ENCODE measurements at places on chromosomes 2 and 18.

GRCh38 chr2:42744545-42745082 is 19.3 kb downstream of the OXER1 start:
- no peak for DNase-seq

DNA sequence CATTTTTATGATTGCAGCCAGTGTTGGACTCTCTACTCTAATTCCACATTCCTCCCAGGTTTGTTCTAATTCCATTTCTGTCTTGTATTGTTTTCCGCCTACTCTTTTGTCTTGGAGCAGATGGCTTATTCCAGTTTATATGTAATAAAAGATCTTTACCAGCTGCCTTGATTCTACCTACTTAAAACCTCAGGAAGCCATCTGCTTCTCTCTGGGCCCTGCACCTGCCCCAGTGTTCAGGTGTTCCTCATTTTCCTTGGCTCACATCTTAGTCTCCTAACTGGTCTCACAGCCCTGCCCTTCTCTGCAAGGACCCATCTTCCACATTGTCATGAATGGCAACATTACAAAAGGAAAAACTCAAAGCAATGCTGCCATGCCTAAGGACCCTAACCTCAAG is 21.0 kb upstream of the IL37 start:
- DNase-seq = no peak

DNA sequence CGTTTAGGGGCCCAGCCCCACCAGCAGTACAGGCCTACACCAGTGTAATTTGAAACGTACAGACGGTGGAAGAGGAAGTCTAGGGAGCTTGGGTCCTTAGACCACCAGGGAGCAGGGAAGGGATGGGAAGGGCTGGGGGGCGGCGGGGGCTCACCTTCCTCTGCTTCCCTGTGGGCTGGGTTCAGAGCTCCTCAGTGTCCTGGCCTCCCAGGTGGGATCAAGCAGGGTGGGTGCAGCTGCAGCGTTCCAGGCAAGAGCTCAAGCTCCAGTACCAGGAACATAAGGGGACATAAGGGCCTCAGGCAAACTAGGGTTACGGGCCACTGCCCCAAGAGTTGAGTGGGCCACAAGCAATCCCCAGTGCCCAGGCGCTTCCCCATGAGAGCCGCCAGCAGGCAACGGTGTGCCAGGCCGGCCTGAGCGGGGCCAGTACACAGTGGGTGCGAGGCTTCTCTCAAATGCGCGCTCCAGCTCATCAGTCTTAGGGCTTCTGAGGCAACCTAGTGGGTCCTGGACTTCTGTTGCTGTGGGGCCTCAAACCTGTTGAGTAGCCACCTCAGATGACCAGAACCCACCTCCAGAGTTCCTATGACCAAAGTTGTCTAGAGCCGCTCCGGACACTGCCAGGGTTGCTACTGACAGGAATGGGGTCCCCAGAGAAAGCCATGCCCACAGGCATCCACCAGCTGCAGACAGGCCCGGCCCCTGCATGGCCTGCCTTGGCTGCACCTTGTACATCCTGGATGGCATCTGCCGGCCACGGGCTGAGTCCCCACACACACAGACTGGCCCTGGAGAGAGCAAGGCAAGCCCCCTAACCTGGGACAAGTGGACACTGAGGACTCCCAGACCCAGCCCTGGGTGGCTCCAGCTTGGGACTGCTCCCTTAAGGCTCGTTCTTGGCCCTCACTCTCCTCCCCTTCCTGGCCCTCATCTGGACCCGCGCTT is 5.2 kb downstream of the ANKRD23 start:
- DNase-seq = no peak

- no peak for DNase-seq
Measured at GRCh38 chr18:65876310-65876709, 125.5 kb downstream of the CDH7 start.

DNA sequence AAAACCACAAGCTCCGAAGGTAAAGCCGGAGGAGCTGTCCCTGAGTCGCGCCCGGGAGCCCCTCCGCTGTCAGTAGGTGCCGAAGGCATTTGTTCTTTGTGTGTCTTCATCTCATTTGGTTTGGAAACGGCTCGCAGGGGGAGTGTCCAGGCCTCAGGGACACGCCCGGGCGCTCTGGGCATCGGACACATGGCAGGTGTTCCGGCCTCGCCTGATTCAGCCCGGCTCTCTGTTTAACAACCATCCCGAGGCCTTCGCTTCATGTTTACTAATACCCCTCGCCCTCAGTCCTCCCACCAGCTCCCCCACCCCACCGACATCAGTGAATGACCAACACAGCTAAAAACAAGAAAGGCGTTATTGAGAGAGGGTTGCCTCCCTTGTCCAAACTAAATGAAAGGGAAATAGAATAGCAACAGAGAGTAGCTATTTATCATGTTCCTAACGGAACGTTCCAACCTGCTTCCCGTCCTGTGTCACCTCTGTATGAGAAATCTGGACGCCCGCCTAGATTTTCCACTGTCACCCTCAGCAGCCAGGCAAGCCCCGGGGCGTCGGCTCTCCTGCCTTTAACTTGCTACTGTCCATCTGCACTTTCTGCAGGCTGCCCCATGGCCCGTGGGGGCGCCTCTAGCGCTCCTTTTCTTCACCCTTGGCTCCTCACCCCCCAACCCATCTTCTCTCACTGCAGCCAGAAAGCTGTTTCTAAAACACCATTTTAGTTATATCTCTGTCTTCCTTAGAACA is 73.9 kb downstream of the MYCN start:
- no peak for DNase-seq

GRCh38 chr2:98869870-98870269 is 66.2 kb downstream of the CRACDL start:
- DNase-seq = no peak

- DNase-seq = no peak
Measured at GRCh38 chr2:145203891-145204290, 684.0 kb upstream of the ZEB2 start.

- DNase-seq = no peak
Measured at GRCh38 chr2:1622521-1623200, 121.7 kb downstream of the PXDN start.

GRCh38 chr2:230765611-230766300 is 53.1 kb downstream of the CAB39 start:
- no peak for DNase-seq

DNA sequence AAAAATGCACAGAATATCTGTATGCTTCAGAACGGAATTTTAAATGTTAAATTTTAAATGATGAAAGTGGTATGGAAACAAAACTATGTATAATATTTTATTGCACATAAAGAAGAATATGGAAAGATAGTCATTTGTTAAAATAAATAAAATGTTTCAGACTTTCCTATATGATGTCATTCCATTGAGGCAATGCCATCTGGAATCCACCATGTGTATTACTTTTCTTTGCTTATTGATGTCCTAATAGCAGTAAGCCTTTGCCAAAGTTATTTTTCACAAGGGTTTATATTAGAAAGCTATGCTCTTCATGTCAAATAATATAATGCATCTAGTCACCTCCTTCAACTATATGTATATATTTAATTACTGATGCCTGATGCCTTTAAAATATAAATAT is 601.6 kb upstream of the PKDCC start:
- DNase-seq = no peak

DNA sequence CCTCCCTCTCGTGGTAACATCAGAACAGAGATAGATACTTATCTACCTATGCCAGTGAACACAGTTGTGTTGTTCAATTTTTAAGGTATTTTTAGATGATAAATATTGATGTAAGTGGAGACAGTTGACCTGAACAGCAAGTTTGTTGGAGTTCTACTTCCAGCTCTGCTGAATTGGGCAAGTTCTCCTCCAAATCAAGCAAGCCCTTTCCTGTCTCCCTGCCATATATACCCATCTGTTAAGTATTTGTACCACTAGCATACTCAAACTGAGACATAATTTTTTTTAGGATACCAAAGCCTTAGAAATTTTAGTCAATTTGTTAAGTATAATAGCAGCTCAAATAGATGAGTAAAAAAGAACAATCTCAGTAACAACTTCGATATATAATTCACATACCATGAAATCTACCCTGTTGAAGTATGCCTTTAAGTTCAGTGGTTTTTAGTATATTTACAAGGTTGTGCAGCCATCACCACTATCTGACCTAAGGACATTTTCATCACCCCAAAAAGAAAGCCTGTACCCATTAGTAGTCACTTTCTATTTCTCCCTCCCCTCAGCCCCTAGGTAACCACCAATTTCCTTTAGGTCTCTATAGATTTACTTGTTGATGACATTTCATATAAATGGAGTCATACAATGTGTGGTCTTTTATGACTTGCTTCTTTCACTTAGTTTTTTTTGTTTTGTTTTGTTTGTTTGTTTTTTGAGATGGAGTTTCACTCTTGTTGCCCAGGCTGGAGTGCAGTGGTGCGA is 61.8 kb downstream of the COX7A2L start:
- no peak for DNase-seq

DNA sequence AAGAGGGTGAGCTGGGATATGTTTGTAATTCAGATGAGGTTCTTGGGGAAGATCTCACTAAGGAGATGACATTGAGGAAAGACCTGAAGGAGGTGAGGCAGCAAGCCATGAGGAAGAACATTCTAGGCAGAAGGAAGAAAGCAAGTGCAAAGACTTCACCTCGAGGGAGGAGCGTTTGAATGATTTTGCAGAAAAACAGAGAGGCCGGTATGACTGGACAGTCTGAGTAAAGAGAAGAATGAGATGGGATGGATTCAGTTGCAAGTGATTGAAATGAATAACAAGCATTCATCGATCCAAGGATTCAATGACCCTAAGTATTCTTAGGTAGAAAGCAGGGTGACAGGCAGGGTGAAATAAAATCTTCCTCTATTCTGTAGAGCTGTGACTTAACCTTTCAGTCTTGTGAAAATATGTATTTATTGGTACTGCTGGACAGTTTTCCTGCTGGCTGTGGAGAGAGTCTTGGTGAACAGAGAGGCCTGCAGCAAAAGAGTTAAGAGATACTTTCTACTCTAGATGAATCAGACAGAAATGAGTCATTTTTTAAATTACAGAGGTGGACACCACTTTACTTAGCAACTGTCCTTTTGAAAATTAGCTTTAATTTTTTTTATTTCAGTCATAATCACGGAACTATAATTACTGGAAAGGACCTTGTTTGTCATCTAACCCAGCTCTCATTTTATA is 278.4 kb downstream of the LRRTM1 start:
- DNase-seq = no peak

GRCh38 chr2:3598912-3599854 is 4.3 kb downstream of the COLEC11 start:
- no peak for DNase-seq

GRCh38 chr2:74238879-74239278 is 40.5 kb downstream of the MTHFD2 start:
- DNase-seq = no peak

GRCh38 chr2:241445426-241445825 is 63.0 kb downstream of the STK25 start:
- no peak for DNase-seq

- DNase-seq = peak; percentile 47
Measured at GRCh38 chr2:73986085-73986681, 1.5 kb downstream of the TET3 start.

GRCh38 chr2:179917272-179917671 is 55.9 kb upstream of the ZNF385B start:
- no peak for DNase-seq

- no peak for DNase-seq
Measured at GRCh38 chr2:235677937-235678336, 184.1 kb downstream of the AGAP1 start.

DNA sequence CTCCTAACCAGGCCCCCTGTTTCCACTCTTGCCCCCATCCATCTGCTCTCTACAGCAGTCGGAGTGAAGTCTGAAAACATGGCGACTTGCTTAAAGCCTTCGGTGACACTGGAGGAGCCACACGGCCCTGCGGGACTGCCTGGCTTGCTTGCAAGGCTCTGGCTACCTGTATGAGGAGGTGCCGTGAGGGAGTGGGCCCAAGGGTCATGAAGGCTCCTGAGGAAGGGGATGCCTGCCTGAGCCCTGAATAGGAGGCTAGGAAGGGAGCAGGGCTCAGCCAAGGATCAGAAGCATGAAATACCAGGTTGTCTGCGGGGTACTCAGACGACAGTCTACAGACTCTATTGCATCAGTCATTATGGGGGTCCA is 75.4 kb downstream of the EMX1 start:
- no peak for DNase-seq

DNA sequence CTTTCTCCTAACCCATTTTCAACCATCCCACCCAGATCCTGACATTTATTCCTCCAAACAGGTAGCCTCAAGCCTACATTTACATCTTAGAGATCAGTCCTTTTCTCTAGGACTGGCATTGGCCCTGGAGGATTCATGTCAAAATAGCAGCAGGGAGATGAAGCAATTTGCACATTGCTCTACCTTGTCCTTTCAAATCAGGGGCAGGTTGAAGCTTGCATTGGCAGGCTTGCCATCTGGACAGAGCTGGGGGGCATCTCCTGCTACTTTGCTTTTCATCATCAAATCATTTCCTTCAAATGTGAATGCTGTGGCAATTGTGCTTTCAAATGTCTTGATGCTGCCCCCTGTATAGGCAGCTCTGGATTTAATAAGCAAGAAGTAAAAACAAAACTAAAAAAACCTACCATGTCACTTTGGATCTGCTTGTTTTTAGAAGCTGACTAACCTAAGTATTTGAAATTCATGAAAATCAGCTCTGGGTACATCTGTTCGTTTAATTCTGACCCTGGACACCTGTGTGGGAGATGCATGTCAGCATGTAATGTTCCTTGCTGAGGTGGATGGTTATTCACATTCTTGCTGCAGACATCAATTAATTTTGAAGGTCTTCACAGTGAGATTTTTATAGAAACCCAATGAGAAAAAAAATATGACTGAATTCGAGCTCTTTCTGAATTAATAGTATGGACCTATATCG is 47.9 kb downstream of the KIF5C start:
- no peak for DNase-seq

DNA sequence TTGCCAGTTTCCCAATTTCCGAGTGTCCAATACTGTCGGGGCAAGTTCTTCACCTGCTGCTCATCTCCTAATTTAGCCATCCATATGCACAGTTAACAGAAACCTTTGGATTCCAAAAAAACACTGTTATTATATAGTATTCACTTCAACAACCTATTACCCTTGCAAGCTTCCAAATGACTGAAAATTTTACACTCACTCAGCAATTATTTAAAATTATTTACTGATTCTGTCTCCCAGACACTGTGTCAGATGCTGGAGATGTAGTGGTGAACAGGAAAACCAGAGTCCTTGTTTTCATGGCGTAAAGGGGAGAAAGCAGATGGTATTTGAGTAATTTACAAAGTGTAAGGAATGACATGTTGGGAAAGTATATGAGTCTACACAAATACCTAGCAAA is 53.7 kb upstream of the BMPR2 start:
- no peak for DNase-seq

DNA sequence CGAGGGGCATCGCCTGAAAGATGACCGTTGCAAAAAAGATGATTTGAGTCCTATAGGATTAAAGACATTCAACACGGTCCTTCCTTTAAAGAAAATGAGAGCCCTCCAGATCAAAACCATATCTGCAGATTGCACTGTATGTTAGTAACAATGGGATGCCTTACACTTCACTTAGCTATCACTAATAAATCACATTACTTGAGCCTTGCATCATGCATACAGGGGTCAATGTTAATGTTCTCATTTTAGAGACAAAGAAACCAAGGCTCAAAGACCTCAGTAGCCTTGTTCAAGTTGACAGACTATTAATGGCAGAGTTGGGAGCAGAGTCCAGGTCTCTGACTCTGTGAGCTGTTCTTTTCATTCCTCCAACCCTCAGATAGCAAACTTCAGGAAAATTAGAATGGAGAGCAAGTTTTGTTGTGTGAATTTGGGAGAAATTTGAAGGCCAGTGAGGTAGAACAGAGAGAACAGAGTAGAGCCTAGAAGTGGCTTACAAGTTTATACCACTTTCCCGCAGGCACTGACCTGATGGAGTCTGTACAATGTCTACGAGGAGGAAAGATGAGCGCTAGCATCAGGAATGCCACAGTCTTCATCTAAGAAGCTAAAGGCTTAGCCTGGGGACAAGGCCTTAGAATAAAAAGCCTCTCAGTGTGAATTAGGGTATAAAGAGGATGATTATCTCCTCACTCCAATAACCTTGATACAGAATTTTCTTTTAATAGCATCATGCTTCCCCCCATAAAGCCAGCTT is 48.3 kb downstream of the TRIB2 start:
- no peak for DNase-seq

Data from activated naive CD4-positive, alpha-beta T cell treated with Interleukin-2 at 50 U/mL for 16 hours (primary cell).